ENCODE measurements at places on chromosomes 6 and 20.

DNA sequence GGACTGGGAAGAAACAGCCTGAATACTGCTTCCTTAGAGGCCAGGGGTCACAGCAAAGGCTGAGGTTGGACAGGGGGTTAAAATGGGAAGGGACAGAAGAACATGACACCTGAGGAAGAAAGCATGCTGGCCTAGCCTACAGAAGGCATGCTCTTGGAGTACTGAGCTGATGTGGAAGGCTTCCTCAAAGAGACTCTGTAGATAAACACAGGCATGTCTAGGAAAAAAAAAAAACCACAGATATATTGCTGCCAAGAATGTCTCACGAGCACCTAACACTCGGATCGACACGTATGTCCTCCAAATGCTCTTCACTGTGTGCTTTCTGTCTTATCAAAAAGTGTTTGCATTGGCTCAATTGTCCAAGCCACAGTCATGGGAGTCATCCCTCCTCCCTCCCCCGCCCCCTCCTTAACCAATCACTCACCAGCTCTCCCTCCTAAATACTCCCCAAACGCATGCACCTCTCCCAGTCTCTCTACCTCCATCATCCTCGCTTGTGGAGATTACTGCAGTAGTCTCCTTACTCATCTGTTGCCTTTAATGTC lies 101.1 kb upstream of the LRFN2 start:
- no peak for DNase-seq

- DNase-seq = no peak
Observed at GRCh38 chr20:4059606-4060005, 44.2 kb upstream of the RNF24 start.

DNA sequence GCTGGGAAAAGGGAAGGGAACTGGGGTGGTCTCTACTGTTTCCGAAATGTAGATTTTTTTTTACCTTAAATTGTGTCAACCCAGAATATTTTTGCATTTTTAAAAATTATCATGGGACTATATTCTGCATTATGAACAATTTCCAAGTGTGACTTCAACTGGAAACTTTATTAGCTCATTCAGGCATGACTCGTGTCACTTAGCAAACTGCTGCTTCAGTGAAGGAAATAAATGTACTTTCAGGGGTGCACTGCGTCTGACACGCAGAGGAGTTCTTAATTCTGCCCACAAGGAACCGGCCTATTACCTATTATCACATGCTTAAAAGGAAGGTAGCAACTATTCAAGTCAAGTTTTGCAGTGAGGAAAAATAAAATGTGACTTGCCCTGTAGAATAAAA lies 291.3 kb upstream of the PRDM1 start:
- no peak for DNase-seq

DNA sequence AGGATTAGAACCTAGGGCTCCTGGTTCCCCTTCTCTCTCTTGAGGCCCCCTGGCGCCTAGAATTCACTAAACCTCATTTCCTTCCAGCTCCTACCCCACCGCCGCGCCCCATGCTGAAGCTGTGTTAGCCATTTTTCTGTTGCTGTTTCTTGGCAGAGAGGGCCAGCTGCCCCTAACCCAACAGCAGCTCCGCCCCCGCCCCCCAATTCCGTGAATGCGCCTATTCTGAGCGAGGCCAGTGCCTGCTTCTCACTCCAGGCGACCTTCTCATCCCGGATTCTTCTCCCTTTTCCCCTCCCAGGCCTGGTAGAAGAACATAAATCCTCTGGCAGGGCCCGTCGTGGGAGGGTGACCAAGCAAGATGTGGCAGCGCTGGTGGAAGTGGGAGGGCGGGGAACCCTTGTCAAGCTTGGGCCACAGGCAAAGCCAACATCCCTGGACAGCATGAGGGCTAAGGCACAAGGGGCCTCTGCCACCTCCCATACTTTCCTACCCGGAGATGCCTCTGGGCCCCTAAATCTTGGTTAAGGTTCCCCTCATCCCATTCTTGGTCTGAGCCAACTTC lies 518 bp downstream of the RBPJL start:
- DNase-seq = no peak

DNA sequence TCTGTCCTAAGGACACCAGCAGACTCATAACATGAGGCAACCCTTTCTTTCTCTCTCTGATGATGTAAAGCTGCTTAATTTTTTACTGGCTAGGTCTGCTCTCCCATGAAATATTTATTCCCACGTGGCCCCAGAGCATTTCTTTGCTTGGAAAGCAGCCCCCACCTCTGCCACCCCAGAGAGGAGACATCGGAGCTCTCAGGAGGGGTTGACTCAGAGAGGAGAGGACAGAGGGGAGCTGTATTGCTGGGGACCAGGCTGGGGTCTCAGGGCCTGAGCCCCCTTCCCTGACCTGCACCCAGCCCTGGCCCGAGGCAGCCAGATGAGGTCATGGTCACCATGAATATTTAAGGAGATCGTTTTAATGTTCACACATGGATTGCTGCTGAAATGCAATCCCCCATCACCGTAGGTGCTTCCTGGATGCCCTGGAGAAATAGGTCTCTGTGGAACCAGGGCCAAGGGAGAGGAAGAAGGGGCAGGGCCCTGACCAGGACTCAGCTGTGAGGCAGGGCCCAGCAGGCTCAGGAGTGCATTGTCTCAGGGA lies 117.5 kb downstream of the DLL1 start:
- no peak for DNase-seq

- no peak for DNase-seq
Observed at GRCh38 chr6:45614488-45615285, 237.0 kb upstream of the SUPT3H start.

- DNase-seq = no peak
Observed at GRCh38 chr6:46914279-46914810, 7.4 kb downstream of the ADGRF5 start.

GRCh38 chr6:133551847-133552341 lies 310.7 kb downstream of the EYA4 start:
- no peak for DNase-seq

- peak; percentile 63 for DNase-seq
Observed at GRCh38 chr6:43667245-43668150, 20.1 kb downstream of the MRPS18A start.

- DNase-seq = no peak
Observed at GRCh38 chr20:51470907-51471411, 71.6 kb downstream of the NFATC2 start.

- no peak for DNase-seq
Observed at GRCh38 chr6:158565482-158566040, 5.7 kb downstream of the TMEM181 start.

DNA sequence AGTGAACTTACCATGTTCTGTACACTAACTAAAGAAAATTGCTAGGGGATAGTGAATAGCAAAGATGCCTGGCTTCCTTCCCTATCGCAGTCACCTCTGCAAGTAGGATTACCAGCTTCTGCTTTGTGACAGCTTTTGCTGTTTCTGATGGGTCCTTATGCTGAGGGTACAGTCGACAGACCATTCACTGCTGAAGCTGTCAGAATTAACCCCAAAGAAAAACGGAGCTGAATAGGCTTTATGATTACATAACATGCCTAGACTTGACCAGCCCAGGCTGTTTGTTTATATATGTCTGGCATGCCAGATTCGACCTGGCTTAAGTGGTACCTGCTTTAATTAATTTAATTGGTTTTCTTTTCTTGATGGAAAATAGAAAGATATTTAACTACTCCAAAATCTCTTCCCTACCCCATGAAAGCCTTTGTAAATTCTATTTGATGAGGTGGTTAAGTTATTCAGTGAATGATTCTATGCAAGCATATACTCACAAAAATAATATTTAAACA lies 21.7 kb upstream of the PRELID3B start:
- DNase-seq = no peak

DNA sequence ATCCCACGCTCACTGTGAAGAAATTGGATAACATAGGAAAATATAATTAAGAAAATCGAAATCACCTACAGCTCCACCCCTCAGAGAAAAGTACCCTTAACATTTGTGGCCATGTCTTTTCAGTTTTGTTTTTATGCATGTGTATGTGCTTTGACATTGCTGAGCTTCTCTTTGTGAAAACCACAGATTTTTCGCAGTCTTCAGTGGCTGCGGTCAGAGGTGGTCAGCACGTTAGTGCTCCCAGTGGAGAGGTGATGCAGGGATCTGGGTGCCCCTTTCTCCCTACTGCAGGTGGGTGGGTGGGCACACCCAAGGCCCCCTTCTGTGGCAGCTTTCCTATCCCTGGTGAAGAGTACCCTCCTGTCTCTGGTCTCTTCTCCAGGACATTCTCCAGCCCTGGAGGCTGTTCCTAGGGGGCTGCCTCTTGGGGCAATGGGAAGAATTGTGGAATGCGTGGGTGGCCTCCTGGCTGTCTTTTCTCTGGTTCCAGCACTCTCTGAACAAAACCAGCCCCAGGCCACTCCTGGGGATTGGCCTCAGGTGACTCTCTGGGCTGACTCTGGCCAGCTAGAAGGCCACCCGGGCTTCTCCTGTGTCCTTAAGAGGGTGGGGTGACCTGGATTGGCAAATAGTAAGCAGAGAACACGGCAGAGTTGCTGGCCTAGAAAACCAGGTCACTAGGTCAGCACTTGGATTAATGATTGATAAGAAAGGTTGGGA lies 49.8 kb upstream of the FANCE start:
- no peak for DNase-seq

- no peak for DNase-seq
Observed at GRCh38 chr20:51092338-51092737, 69.4 kb upstream of the KCNG1 start.

DNA sequence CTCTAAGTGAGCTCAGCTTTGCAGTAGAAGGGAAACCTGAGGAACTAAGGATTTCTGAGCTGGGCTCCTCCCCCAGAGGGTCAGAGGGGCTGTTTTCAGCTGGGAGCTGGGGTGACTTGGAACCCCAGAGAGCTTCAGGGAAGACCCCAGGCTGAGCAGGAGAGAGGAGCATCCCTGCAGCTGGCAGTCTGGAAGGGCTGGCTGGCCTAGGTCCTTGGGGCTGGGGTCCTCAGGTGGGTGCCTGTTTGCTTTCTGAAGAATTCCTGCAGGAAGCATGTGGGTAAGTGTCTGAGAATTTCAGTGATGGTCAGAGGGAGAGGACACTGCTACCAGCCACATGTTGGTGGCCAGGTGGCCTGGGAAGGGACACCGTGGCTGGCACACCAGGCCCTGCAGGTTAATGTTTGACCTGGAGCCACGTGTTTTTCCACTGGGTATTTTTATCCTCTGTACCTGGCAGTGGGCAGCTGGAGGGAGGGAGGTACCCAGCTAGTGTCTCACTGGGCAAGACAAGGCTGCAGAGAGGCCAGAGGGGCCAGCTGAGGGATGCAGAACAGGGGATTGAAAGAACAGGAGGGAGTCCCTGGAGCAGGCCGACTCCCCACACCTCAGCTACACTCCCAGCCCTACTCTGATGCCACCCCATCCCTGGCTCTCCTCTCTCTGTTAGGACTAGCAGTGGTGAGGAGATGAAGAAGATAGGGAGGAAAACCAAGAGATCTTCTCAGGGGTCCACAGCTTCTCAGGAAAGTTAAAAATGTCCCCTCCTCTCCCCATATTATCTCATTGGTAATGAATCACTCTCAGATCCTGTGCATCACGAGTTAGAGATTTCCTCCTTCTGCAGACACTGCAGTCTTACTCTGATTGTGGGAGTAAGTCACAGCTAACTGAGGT lies 143.6 kb downstream of the VEGFA start:
- DNase-seq = no peak

DNA sequence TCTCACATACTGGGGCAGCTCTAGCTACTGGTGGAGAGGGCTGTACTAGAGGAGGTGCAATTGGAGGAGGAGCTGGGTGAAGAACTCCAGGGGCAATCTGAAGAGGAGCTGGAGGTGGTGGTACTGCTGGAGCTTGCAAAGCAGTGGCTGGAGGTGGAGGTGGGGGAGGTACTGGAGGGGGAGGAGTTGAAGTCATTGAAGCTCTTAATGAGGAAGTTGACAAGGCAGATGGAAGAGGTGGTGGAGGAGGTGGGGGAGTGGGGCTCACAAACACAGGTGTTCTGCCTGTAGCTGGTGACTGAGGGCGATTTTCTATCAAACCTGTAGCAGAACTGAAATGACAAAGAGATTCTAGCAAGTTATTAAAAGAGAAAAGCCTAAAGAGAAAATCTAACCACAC lies 77.6 kb downstream of the WASF1 start:
- no peak for DNase-seq

DNA sequence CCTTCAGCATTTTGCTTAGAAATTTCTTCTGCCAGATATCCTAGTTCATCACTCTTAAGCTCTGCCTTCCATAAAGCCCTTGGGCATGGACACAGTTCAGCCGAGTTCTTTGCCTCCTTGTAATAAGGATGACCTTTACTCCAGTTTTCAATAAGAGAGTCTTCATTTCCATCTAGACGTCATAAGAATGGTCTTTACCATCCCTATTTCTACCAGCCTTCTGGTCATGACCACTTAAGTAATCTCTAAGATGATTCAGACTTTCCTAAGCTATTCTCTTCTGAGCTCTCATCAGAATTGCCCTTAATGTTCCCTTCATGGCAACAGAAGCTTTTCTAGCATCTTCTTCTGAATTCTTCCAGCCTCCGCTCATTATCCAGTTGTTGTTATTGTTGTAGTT lies 126.1 kb downstream of the TFAP2C start:
- DNase-seq = no peak

DNA sequence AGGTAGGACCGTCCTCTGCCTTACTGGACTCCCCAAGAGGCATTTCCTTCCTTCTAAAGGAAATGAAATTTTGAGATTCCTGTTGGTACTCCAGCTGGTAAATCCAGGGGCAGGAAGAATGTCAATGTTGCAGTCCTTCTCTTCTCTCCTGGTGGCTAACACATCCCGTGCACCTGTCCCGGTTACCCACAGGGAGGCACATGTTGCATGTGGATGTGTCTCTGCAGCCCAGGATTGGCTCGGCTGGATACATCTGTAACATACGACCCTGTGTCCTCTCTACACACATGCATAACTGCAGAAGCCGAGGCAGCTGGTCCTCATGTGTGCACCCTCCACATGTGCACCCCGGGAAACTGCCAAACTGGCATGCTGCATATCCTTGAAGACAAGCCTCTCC lies 1.3 kb upstream of the LRFN2 start:
- DNase-seq = no peak

- no peak for DNase-seq
Observed at GRCh38 chr6:13488015-13488895, 855 bp upstream of the GFOD1 start.

DNA sequence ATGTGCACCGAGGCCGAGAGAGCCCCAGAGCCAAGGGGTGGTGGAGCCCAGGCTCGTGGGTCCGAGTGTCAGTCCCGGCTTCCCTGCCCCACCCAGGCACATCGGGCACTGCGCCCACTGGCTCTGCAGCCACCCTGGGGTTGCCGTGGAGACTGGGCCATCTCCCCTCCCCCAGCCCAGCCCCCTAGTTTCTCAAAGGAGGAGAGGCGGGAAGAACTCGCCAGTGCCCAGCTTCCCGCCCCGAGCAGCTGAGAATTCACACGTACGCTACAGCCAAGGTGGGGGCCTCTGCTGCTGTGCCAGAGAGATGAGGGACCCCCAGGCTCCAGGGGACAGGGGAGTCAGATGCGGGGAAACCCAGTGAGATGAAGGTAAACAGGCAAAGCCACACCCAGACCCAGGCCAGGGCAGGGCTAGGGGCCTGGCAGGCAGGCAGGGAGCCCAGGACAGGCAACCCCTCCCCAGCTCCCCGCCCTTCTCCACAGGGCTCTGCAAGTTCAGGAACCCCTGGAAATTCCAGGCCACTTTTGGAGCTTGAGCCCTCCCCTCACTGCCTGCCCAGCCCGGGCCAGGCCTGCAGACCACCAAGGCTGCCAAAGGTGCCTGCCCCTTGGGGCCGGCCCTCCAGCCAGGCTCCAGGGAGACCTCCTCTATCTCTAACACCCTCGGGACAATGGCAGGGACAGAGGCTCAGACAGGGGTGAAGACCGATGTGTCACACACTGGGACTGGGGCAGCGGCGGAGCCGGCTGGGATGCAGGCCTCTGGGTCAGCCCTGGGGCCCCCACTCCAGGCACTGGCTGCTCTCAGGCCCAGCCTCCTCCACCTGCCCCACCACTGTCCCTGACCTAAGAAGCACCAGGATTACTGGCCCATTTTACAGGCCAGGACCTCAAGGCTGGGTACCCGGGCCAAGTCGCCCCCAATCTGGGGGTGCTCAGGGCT lies 6.0 kb downstream of the LAMA5 start:
- DNase-seq = no peak
